ENCODE measurements at places on chromosomes 5 and 9.
A peak's percentile ranks its signal among the peaks of the same experiment; 100 is the strongest.

DNA sequence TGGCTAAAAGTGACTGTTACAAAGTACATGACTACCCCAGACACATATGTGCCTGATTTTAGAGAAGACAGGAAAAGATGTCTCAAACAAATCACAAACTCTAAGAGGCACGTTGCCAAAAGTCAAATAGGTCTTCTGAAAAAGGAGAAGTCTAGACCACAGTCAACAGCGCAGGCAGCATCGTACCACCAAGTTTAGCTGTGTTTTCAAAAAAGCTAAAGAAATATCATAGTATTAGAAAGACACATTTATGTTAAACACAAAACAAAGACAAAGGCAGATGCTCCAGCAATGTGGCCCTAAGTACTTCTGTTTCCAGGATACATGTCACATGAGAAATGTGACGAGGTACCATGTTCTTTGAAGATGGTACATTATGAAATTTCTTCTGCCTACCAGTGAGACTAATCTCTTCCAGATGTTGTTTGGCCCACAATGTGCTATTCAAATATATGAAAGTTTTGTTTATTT lies 43.5 kb downstream of the LPAR1 start:
- H3K27ac ChIP-seq: no peak overlapping the region
- no peaks in the 10 kb centered on the region for H3K36me3 ChIP-seq
- no peaks in the 10 kb centered on the region for H3K27me3 ChIP-seq
- no peaks in the 10 kb centered on the region for H3K4me1 ChIP-seq
- DNase-seq: no peak
- H3K4me3 ChIP-seq: no peak overlapping the region

DNA sequence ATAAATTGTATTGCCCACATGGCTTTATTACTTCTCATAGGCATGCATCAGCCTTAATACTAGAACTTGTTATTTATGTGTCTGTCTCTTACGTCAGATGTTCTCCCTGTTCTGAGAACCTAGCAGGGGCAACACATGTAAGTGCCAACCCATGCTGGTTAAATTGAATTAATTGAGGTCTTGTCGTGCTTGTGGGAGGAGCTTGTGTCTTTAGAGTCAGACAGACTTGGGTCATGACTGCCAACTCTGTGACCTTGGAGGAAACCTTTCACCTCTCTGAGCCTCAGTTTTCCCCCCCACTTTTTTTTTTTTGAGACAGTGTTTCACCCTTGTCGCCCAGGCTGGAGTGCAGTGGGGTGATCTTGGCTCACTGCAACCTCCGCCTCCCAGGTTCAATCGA lies 2.2 kb upstream of the MEGF9 start:
- no peaks in the 10 kb centered on the region for H3K4me1 ChIP-seq
- H3K4me3 ChIP-seq: no peak overlapping the region
- H3K36me3 ChIP-seq: no peaks in the 10 kb centered on the region
- DNase-seq: no peak
- no peaks in the 10 kb centered on the region for H3K27me3 ChIP-seq
- H3K27ac ChIP-seq: no peak overlapping the region

DNA sequence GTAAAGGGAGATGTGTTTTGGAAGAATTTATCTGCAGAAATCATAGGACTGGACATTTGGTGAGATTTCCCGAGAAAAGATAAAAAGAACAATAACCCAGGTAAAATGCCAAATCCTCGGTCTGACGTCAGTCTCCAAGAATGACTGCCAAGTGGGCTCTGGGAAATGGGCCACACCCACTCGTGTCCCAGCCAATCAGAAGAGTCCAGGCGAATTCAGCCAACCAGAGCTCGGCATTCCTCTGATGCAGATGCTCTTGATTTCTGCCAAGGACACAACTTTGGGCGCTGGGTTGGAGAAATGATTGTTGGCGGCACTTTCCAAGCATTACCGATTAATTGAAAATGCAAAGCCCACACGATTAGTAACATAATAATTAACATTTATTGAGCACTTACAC lies 73.3 kb downstream of the FGF18 start:
- H3K36me3 ChIP-seq: no peaks in the 10 kb centered on the region
- no peak for DNase-seq
- H3K4me1 ChIP-seq: no peaks in the 10 kb centered on the region
- H3K4me3 ChIP-seq: no peak overlapping the region

DNA sequence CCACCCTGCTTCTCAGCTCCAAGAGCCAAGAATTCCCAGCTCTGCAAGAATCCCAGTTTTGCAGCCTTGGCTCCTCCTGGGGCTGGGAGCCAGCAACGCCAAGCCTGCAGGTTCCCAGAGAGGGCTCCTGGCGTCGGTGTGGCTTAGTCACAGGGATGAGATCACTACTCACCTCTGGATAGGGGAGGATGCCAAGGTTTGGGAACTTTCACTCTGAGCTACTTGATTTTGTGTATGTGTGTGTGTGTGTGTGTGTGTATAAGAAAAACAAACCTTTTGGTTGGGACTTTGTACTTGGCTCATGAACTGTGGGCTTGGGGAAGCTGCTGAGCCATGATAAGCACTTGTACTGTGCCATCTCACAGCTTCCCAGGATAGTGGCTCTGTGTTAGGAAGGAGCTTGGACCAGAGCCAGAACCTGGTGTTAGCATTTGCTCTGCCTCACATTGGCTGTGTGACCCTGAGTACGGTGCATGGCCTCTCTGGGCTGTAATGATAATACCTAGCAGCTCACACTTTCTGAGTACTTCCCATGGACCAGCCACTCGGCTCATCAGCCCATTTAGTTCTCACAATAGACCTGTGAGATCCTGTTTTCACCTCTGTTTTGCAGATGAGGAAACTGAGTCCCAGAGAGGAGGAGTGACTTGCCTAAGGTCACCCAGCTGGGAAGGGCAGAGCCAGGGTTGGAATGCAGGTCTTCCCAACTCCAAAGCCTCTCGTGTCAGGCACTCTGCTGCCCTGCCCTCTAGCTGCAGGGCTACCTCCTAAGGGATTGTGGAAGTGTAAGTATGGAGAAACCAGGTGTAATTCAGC lies 41.4 kb upstream of the DAB2IP start:
- DNase-seq: peak; percentile 80
- H3K4me1 ChIP-seq: peaks cover 24% of the 10 kb centered on the region
- no peak overlapping the region for H3K4me3 ChIP-seq
- H3K36me3 ChIP-seq: no peaks in the 10 kb centered on the region
- H3K27me3 ChIP-seq: no peaks in the 10 kb centered on the region
- peak overlapping the region; percentile 50 for H3K27ac ChIP-seq

GRCh38 chr9:11233696-11234095 lies 620.9 kb upstream of the PTPRD start:
- H3K27me3 ChIP-seq: no peaks in the 10 kb centered on the region
- no peaks in the 10 kb centered on the region for H3K36me3 ChIP-seq
- H3K27ac ChIP-seq: no peak overlapping the region
- peaks cover 4% of the 10 kb centered on the region for H3K4me1 ChIP-seq

GRCh38 chr9:131282175-131282574 lies 5.9 kb upstream of the FAM78A start:
- no peaks in the 10 kb centered on the region for H3K27me3 ChIP-seq
- H3K4me1 ChIP-seq: no peaks in the 10 kb centered on the region
- DNase-seq: no peak
- no peak overlapping the region for H3K27ac ChIP-seq
- H3K36me3 ChIP-seq: no peaks in the 10 kb centered on the region
- no peak overlapping the region for H3K4me3 ChIP-seq

GRCh38 chr9:4308482-4308881 lies 8.6 kb upstream of the GLIS3 start:
- no peaks in the 10 kb centered on the region for H3K36me3 ChIP-seq
- DNase-seq: no peak
- no peak overlapping the region for H3K4me3 ChIP-seq
- H3K27ac ChIP-seq: no peak overlapping the region

- H3K27me3 ChIP-seq: no peaks in the 10 kb centered on the region
- H3K4me3 ChIP-seq: no peak overlapping the region
- H3K36me3 ChIP-seq: no peaks in the 10 kb centered on the region
These were observed 46.8 kb downstream of the ITGA2 start for GRCh38 chr5:53035868-53036381.

DNA sequence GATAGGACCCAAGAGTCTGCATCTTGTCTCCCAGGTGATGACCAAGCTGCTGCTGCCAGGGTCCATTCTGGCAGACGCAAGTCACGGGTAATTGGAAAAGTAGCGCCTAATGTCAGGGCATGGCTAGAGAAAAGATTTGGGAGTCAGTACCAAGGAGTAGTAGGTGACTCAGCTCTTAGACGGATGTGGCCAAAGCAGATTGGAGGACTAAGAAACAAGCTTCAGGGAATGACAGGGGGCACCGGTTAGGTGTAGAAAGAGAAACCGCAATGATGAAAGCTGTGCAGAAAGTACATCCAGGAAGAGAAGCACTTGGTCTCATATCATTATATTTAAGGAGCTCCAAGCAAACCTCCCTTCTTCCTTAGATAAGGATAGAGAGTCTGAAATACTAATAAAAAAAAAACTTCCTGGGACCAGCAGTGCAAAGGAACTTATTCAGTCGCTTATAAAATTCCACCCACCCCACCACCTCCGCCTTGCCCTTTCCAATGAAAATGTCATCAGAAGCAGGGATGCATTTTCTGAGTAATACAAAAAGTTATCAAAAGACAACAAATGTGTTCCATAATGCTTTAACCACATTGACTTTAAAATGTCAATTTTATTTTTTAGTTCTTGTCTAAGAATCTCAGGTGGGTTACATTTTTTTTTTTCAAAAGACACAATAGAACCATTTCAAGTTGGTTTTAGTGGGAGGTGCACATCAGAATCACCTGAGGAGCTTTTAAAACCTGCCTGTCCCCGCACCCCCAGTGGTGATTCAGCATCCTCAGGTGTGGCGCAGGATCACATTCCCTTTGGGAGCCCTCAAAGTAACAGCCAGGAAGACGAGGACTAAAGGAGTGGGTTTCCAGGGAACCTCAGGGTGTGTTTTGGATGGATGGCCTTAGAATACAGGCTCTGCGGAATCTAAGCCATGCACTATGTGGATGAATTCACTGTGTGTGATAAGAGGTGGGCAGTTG lies 31.2 kb downstream of the PTPN3 start:
- H3K4me1 ChIP-seq: no peaks in the 10 kb centered on the region
- no peak for DNase-seq
- no peak overlapping the region for H3K27ac ChIP-seq

DNA sequence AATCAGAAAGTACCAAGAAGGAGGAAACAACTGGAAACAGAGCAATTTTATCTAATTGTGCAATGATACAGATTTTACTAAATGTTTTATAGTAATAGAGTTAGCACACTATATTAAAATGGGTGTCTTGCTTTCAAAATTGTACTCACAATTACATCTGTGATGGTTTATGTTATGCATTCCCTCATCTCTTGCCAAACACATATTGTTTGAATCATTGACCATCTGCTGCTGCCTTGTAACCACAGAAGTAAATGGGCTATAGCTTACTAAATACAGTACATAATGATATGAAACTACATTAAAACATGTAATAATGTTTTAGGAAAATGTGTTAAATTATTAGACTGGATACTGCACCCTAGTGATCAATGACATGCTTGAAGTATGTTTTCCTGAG lies 158.1 kb downstream of the SLC25A46 start:
- no peaks in the 10 kb centered on the region for H3K27me3 ChIP-seq
- no peak overlapping the region for H3K4me3 ChIP-seq
- H3K27ac ChIP-seq: no peak overlapping the region
- DNase-seq: no peak
- no peaks in the 10 kb centered on the region for H3K36me3 ChIP-seq

DNA sequence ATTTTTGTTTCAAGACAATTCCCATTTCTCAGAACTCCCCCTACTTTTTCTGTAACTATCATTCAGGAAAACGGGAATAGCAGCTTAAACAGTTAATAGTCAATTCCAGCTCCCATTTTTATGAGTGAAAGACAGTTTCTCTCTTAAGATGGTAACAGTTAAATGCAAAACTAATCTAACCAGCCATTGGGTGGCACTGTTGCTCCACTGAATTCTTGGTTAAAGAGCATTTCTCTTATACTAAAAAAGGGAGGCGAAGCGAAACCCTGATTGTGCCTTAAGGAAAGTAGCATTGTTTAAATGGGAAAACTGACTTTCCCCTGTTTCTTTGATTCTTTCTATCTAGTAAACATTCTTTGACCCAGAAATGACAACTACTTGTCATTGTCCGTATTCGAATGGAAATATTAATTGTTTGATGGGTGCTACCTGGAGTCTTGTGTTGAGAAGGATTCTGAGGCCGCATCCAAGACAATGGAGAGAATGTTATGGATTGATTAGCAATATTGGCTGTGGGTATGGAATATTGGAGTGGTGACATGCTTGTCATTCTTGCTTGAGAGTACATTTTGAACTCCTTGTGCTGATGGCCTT lies 507.8 kb downstream of the MAT2B start:
- peak; percentile 66 for DNase-seq

DNA sequence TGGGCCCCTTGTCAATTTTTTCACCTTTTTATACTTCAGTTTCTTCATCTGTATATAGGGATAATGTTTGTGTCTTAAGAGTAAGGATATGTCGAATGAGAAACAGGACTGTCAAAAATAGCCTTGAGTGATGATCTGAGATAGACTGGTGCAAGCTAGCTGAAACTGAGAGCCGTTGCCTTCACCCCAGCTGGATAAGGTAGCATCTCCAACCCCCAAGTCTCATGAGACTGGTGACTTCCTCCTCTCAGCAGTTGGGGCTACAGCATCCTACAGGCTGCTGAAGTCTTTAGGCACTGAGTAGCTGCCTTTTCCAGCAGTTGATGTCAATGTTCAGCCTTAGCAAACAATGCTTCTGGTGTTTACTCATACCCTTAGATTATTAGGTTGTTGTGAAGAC lies 330.2 kb downstream of the OSTF1 start:
- no peak for DNase-seq
- no peaks in the 10 kb centered on the region for H3K27me3 ChIP-seq
- no peak overlapping the region for H3K4me3 ChIP-seq
- H3K4me1 ChIP-seq: no peaks in the 10 kb centered on the region

- H3K4me3 ChIP-seq: no peak overlapping the region
- no peak overlapping the region for H3K27ac ChIP-seq
- no peaks in the 10 kb centered on the region for H3K36me3 ChIP-seq
- H3K27me3 ChIP-seq: no peaks in the 10 kb centered on the region
- no peak for DNase-seq
- H3K4me1 ChIP-seq: no peaks in the 10 kb centered on the region
These were observed 141.2 kb upstream of the TBC1D2 start for GRCh38 chr9:98396656-98397055.

GRCh38 chr5:161258438-161258837 lies 288.1 kb downstream of the GABRB2 start:
- H3K4me3 ChIP-seq: no peak overlapping the region
- no peaks in the 10 kb centered on the region for H3K27me3 ChIP-seq
- no peaks in the 10 kb centered on the region for H3K36me3 ChIP-seq
- H3K4me1 ChIP-seq: no peaks in the 10 kb centered on the region
- H3K27ac ChIP-seq: no peak overlapping the region
- no peak for DNase-seq

All from pancreas (tissue), 10 donors.